ENCODE measurements at places on chromosomes 4 and X. TPM values are rescaled to one million over a fixed set of nuclear protein-coding genes. Genes with fewer than 3 reads are reported as not detected.

ASMT gene
- not detected for total RNA-seq

- peak; percentile 6 for DNase-seq
These were observed 105.9 kb upstream of the SCOC start for GRCh38 chr4:140267576-140267975.

- no peak for DNase-seq
These were observed 83.6 kb upstream of the TTC29 start for GRCh38 chr4:147029296-147029695.

- DNase-seq = no peak
These were observed 58.3 kb downstream of the PCGF3 start for GRCh38 chr4:763922-764321.

TDO2 gene
- 0.24 TPM for total RNA-seq

GYPB gene
- not detected for total RNA-seq

- no peak for DNase-seq
These were observed 84.4 kb upstream of the PHOX2B start for GRCh38 chr4:41832961-41833360.

ALAS2 gene
- not detected for total RNA-seq

GRCh38 chr4:63817196-63817865 lies 591.9 kb downstream of the TECRL start:
- no peak for DNase-seq

- DNase-seq = peak; percentile 31
These were observed 80.8 kb upstream of the IQCM start for GRCh38 chr4:149896432-149896831.

MAGEA6 gene
- 0.70 TPM for total RNA-seq

BEND2 gene
- total RNA-seq = not detected
